NCI-H69 (cell line): ENCODE measurements at places on chromosomes 5 and 9.

DNA sequence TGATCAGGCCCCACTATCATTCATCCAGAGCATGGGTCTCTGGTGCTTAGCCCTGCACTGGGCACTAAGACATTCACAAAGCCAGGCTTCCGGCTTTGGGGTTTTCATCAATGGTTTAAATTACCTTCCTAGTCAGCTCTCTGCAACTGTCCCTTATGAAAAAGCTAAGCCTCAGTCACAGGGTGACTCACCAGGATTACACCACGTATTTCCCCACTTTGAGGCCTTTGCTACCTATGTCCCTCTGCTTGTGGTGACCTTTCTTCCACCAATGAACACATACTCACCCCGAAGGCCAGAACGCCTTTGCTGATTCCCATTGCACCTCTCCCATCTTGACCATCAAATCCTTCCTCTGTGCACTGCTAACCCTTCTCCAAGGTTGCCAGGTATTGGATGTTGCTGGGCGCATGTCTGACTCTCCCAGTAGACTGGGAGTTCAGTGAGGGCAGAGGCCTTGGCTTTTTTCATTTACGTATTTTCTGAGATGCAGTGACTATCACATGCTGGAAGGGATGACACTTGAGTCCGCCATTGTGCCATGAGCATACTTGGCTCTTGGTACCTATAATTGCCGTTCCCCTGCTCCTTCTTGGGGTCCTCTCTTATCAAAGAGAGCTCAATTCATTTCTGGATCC, 58.7 kb upstream of the TNFSF8 start:
- no peak for DNase-seq

DNA sequence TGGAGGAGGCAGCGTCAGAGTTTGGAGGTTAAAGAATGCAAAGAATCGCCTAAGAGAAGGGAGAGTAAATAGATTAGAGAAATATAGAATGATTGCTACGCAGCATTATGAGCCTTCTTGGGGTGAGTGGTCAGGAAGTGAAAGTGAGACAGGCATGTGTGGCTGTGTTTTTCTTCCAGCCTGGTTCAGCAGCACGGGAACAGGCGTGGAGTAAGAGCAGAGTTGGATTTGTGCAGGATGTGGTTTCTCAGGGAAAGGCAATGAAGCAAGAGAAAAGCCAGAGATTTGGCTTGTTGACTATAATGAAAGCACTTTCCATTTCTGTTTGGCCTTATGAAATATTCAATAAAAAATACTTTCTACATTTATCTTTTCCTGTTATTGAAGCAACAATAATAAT, 34.3 kb upstream of the FRMD3 start:
- no peak for DNase-seq

DNA sequence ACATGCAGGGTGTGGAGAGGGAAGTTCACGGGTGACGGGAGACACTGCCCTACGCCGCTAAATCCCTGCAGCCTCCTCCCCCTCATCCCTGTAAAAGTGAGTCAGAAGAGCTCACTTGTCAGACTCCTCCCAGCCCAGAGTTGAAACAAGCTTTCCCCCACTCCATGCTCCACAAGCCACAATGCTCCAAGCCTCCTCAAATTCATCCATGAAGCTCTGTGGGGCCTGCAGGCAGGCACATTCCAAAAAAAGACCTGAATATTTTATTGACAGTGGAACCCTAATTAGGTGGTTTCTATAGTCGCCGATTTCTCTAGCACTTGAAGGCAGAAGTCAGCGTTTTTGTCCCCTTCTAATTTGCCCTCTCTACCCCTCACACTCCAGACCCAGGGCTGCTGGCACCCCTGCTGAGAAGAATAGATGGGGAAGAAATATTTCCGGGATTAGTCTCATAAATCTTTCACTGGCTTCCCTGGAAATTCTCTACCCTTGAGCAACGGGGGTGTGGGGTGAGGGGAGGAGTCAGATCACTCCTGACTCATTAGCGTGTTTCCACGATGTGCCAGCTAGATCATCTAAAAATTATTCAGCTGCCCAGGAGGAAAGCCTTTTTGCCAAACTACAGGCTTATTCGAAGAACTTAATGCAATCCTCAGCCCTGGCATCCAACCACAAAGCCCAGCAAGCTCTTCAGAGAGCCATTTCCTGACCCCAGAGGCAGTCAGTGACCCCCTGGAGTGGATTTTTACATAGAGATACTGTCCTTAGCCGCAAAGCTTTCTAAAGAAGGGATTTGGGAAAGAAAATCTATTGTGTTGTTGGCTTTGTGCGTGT, 97.1 kb downstream of the ENC1 start:
- peak; percentile 92 for DNase-seq

DNA sequence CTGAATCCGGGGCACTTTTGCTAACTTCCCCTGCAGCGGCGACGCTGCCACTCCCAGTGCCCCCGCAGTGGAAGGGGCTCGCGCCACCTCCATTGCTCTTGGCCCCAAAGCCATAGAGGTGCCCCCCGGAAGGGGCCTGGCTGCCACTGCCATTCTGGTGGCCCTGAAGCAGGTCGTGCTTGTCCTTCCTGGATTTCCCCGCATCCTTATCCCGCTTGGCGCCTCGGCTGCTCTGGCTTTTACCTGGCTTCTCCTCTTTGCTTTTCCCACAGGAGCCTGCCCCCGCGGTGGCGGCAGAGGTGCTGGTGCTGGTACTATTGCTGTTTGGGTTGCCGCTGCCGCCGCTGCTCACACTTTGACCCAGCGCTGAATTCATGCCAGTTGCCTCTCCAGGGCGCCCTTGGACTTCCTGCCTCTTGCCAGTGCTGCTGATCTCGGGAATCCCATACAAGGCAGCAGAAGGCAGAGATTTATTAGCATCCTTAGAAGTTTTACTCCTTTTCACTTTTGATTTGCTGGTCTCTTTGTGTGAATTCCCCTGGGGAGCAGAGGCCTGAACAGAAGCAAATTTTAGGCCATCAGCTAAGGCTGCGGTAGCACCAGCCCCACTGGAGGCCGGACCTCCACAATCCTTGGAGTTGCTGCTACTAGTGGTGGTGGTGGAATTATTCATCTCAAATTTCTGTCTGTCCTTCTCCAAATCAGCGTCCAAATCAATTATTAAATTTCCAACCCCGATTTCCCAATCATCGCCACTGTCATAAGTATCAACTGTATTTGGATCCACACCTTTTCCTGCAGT, 2.1 kb downstream of the ZNF608 start:
- peak; percentile 85 for DNase-seq
